ENCODE measurements at places on chromosomes 6 and 20.

DNA sequence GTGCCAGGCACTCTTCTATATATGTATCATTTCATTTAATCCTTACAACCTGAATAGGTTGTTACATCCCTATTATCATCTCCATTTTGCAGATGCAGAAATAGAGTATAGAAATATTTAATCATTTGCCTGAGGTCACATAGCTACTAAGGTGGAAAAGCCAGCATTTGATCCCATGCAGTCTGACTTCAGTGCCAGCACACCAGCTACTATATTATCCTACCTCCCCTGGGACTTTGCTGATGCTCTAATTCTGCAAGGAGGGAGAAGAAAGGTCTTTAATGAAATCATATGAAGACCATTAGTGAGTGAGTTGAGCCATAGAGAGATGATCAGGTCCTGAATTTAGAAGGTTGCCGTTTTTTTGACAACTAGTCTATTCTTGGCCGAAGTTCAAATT lies 53.7 kb downstream of the TOP1 start:
- DNase-seq: no peak

DNA sequence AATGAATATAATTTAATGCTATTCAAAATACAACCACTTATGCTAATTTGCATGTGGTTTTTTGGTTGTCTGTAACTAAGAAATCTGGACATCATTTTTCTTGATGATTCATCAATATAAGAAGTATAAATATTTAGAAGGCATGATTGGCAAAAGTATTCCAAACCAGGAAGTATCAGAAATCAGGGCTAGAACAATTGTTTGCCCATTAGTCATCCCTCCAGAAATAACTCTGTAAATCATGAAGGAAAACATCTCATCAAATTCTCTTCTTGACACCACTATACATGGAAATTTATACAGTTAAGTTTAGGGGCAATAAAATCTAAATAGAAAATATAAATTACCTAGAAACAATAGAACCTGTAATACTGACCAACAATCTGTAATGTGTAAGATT lies 554.7 kb upstream of the HS3ST5 start:
- no peak for DNase-seq

DNA sequence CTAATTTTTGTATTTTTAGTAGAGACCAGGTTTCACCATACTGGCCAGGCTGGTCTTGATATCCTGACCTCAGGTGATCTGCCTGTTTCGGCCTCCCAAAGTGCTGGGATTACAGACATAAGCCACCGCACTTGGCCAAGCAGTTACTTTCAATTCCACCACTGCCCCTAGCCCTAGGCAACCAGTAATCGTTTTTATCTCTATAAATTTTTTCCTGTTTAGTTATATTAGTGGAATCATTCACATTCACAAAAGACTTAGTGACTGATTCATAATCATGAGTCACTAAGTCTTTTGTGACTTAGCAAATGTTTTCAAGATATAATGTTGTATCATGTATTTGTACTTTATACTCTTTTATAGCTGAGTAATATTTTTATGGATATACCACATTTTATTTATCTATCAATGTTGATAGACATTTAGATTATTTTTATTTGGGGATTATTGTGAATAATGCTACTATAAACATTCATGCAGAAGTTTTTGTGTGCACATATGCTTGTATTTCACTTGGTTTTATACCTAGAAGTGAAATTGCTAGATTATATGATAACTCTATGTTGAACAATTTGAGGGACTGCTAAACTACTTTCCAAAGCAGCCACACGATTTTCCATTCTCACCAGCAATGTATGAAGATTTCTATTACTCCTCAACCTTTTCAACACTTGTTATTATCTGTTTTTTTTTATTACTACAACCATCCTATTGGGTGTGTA lies 421.4 kb upstream of the ID4 start:
- no peak for DNase-seq

DNA sequence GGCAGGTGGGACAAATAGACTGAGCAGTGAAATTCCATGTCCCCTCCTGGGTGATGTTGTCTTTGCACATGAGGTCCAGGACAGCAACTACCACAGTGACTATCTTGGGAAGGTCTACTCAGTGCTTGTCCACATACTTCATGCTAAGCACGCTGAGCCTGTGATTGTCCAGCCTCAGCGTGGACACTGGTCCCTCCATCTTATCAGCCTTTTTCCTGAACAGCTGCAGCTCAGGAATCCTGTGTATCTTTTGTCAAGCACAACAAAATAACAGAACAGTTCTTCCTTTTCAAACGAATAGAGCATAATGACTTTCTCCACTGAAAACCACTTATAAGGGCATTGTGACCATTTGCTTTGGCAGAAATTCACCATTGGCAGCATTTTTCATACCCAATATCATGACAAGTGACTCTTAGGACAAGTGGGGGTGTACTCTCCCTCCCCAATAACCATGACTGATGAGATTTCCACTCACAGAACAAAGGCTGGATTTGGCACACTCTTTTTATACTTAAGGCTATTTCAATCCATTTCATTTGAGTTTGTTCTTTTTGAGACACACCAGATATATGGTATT lies 90.3 kb downstream of the FYN start:
- no peak for DNase-seq

DNA sequence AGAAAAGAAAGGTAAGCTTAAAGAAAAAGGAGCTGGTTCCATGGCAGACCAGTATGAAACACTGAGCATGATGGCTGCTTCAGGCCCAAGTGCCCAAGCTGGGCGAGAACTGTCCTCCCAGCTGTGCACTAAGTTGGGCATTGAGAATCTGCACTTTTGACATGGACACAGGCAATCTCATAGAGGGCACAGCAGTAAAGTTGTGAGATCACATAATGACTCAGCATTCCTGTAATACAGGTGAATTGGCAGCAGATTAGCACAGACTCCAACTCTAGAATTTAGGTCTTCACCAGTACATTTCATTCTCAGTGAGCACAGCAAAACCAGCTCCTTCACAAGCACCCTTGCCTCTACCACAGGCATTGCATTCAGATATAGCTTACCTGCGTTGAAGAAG lies 343.4 kb downstream of the PKHD1 start:
- DNase-seq: no peak

- DNase-seq: no peak
Measured at GRCh38 chr20:64229507-64230061, 26.0 kb upstream of the PCMTD2 start.

- DNase-seq: no peak
Measured at GRCh38 chr6:21200134-21200870, 393.2 kb upstream of the SOX4 start.

- no peak for DNase-seq
Measured at GRCh38 chr6:96657344-96657743, 94.4 kb downstream of the FHL5 start.

DNA sequence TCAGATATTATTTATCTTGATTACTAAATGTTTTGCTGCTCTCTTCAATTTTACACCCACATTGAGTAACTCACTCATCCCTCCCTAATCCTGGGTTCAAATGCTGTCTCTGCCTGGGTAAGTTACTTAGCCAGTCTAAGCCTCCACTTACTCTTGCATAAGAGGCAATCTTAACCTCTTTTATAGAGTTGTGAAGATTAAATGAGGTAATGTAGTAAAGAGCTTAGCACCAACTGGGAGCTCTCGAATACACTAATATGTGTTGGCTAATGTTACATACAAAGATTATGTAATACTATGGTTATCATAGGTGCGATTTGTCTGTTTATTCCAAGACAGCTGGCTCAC lies 134.4 kb upstream of the STMND1 start:
- no peak for DNase-seq

GRCh38 chr6:56851541-56852259 lies 103.2 kb upstream of the BEND6 start:
- peak; percentile 77 for DNase-seq

GRCh38 chr6:164150232-164150631 lies 735.7 kb downstream of the QKI start:
- DNase-seq: no peak

- DNase-seq: no peak
Measured at GRCh38 chr6:150897400-150897943, 32.0 kb downstream of the MTHFD1L start.

DNA sequence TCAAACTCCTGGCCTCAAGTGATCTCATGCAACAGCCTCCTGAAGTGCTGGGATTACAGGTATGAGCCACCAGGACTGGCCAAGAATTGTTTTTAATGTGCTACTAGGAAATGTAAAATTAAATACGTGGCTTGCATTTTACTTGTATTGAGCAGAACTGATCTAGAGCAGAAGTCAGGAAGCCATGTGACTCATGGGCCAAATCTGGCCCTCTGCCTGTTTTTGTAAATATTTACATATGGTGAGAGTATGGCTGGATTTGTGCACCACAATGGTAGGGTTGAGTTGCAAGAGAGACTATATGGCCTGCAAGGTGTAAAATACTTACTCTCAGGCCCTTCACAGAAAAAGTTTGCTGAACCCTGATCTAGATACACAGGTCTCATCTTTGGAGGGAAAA lies 75.8 kb downstream of the LAMP5 start:
- no peak for DNase-seq

DNA sequence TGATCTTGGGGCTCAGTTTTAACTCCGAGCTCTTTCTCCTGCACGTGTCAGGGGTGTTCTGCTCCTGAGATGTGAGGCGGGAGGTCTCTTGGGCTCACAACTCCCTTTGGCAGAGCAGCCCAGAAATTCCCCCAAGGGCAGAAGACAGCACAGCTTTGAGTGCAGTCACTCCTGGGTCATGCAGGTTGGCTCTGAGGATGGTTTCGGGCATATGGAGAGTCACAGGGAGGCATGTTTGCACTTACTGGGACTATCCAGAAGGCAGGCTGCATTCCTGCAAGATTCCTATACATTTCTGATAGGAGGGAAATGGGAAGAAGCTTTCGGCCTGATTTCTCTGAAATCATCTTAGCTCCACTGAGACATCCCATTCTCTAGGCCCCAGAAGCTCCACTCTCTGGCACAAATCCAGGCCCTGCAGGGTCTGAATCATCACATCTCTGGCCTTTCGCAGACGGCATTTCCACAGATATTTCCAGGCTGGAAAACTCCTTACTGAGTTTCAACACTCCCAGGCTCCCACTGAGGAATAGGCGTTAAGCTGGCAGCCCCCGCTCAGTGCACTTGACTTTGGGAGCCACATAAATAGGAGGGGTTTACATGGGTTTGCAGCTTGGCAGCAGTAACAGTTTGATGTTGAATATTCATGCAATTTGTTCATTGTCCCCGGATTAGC lies 39.7 kb downstream of the AGPAT4 start:
- DNase-seq: no peak

- no peak for DNase-seq
Measured at GRCh38 chr20:40233406-40233805, 455.6 kb downstream of the MAFB start.

DNA sequence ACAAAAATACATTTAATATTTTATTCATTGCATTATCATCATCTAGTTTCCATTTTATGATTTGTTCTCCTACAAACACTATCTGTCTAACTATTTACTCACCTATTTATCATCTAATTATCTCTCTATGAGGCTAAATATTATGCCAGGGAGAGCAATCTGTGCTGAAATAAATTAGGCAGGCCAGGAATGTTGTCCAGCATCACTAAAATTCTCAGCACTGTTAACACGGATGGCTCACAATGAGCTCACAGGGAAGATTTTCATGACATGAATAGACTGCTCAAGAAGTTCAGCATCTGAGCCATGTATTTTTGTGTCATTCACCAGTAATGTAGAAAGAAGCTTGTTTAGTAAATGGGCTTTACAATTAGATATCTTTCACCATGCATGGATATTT lies 1277.2 kb downstream of the GRIK2 start:
- DNase-seq: no peak

GRCh38 chr6:111921103-111921502 lies 47.9 kb upstream of the FYN start:
- no peak for DNase-seq

DNA sequence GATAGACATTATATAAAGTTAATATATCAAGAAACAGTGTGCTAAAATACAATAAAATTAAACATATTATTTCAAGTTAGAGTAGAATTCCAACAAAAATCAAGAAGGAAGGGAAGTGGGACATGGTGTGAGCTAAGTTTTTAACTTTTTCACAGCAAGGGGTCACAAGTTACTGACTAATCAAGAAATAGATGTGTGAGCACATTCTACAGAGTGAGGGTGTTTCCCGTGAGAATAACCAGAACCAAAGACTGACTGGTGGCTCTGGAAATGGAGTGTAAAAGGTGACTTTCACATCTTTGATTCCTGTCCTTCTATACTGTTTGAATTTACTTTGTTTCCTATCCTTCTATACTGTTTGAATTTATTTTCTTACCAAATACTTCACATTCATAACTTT lies 206.6 kb downstream of the TASP1 start:
- no peak for DNase-seq

GRCh38 chr6:159089909-159090308 lies 45.1 kb upstream of the TAGAP start:
- no peak for DNase-seq

DNA sequence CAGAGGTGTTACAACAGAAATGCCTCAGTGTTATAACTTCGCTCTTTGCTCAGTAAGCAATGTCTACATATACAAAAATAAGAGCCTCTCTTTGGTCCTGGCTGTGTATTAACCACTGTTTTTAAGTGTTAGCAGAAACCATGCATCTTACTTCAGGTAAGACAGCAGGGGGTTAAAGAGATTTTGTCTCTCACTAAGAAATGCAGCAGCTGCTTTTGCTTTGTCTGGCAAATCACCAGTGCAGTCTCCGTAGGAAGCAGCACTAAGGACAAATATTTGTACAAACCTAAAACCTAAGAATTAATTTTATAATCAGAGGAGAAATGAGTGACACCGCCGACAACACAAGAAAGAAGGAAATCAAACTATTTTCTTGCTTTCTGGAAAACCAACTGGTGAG lies 758 bp downstream of the SMIM28 start:
- no peak for DNase-seq

GRCh38 chr6:168028181-168028580 lies 30.7 kb downstream of the KIF25 start:
- DNase-seq: no peak

- no peak for DNase-seq
Measured at GRCh38 chr6:45870531-45870930, 145.1 kb downstream of the CLIC5 start.

DNA sequence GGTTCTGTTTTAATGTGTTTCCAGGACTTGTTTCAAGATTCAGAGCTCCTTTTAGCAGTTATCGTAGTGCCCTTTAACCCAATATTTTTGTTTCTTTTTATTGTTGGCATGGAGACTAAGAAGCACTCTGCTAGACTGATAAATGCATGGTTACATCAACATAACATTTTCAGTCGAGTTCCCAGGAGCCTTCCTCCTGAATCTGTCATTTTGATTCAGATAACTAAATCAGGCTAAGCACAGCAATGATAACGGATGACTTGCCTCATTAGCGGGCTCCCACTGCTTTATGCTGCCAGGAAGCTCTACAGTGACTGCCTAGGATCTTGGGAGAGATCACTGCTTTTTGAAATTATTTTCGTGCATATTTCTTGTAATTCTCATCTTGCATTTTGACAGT lies 772.8 kb upstream of the GJE1 start:
- DNase-seq: no peak

- DNase-seq: no peak
Measured at GRCh38 chr6:165443462-165443861, 134.1 kb upstream of the C6orf118 start.

DNA sequence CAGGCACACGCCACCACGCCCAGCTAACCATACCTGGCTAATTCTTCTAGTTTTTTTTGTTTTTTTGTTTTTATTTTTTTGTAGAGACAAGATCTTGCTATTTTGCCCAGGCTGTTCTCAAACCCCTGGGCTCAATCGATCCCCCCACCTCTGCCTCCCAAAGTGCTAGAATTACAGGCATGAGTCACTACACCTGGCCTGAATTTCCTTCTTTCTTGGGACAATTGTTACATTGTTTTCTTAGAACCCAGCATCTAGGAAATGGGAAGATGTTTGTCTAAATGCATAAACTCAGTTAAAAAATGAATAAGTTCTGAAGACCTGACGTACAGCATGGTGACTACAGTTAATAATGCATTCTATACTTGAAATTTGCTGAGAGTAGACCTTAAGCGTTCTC lies 10.8 kb upstream of the AGPAT4 start:
- DNase-seq: no peak

All from renal cortex interstitium (tissue), 15 donors.